ENCODE measurements at places on chromosomes 16 and 17.

- no peak for DNase-seq
These were observed 344.9 kb downstream of the CPPED1 start for GRCh38 chr16:12458591-12459358.

DNA sequence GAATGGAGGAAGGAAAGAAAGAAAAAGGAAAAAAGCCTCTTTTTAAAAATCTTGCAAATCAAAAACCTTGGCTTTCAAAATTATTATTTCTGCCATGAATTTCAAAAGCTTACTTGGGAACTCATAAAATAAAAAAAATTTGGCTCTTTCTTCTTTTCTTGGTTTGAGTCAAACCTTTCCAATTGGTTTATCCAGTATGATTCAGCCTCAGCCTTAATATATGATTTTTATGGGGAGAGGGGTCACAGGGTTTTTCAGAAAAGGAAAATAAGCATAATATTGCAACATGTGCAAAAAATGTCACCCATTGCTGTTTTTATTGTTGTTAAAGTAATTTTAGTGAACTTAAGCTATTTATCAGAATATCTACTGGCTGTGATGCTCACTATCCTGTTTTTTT is 31.2 kb upstream of the HAPSTR1 start:
- no peak for DNase-seq

GRCh38 chr17:77402159-77402731 is 261.5 kb downstream of the SEC14L1 start:
- DNase-seq = no peak

DNA sequence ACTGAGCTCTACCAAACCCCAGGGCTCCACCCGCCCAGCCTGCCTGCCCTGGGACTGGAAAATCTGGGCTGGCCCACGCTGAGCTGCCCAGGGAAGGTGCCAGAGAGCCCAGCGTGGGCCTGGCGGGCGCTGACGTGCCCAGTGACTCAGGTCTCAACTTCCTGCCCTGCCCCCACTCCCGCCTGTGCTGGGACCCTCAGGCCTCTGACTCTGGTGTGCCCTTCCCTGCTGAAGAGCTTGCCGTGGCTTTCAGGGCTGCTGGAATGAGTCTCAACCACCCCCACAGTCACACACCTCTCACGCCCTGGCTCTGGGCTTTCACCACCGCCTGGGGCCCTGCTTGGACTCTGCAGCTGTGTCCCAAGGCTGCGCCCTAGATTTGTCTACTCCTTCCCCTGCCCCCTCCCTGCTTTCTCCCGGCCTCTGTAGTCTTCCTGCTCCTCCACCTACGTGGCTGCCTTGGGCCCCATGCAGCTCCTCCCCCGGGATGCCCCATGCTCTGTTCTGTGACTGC is 10.4 kb downstream of the LLGL1 start:
- no peak for DNase-seq

GRCh38 chr17:70238228-70238627 is 68.9 kb downstream of the KCNJ2 start:
- DNase-seq = no peak

DNA sequence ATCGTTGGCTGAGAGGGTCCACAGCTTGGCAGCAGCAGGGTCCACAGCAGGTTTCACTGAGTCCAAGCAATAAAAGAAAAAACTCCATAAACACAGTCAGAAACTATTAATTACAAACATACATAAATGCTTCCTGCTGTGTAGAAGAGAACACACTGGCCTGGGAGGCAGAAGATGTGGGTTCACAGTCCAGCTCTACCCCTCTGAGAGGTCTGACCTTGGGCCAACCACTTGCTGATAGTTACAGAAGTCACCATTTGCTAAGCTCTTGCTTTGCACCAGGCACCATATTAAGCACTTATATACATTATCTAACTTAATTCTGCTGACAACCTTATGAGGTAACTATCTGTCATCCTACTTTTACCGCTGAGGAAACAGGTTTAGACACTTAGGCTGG is 14.7 kb downstream of the CIAPIN1 start:
- DNase-seq = no peak

- peak; percentile 69 for DNase-seq
These were observed 31.9 kb downstream of the BAIAP2 start for GRCh38 chr17:81066771-81067315.

GRCh38 chr17:4354862-4355514 is 11.5 kb downstream of the UBE2G1 start:
- DNase-seq = no peak

GRCh38 chr16:15482068-15482747 is 47.8 kb downstream of the BMERB1 start:
- peak; percentile 36 for DNase-seq

DNA sequence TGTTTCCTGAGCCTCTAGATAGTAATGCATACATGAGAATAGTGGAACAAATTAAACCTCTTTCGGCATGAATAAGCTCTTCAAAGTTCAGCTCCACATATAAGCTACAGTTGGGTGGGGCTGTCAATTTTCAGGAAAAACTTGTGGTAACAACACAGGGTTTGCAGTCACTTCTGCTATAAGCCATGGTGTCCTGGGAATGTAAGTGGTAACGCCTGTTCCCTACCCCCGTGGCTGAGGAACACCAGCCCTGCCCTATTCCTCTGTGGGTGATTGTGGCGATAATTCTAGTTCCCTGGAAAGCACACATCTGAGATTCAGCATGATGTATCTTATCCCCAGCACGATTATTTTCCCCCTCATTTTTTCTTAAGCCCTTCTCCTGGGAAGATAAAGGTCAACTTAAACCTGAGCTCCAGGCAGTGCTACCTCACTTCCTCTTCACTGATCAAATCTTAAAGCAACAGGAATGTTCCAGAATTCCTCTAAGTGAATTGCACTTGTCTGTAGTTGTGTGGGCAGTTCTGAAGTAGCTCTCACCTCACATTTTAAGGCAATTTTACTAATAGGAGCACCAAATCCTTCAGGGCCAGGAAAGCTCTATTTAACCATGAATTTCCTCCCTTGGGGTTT is 500.7 kb upstream of the HSBP1 start:
- DNase-seq = no peak

DNA sequence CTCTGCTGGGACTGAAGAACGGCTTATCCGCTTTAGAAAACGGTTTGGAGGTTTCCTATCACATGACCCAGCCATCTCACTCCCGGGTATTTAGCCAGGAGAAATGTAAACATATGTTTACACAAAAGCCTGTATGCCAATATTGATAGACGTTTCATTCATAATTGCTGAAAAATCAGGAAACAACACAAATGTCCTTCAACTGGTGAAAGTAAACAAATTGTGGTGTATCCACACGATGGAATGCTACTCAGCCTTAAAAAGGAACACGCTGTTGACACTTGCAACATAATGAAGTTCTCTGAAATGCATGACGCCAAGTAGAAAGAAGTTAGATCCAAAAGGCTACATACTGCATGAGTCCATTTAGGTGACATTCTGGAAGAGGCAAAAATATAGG is 157.6 kb downstream of the SLC39A11 start:
- no peak for DNase-seq

DNA sequence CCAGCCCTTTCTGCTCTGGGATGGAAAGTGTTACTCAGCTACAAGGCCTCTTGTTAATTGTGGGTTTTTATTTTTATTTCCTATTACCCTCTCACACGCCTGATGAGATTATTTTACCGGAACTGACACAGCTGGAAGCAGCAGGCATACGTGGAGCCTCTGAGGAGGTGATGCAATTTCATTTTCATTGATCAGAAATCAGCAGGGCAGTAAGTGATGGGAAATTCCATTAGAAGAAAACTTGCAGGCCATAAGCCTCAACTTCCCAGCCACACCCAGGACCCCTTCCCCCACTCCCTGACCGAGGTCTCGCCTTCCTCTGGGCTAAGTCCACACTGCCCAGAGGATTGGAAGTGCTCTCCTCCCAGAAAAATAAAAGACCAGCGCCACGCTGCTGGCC is 69.7 kb downstream of the ZFHX3 start:
- DNase-seq = no peak

GRCh38 chr17:74417178-74418045 is 14.5 kb upstream of the GPRC5C start:
- no peak for DNase-seq

GRCh38 chr17:40850293-40850972 is 16.6 kb downstream of the KRT12 start:
- DNase-seq = no peak

DNA sequence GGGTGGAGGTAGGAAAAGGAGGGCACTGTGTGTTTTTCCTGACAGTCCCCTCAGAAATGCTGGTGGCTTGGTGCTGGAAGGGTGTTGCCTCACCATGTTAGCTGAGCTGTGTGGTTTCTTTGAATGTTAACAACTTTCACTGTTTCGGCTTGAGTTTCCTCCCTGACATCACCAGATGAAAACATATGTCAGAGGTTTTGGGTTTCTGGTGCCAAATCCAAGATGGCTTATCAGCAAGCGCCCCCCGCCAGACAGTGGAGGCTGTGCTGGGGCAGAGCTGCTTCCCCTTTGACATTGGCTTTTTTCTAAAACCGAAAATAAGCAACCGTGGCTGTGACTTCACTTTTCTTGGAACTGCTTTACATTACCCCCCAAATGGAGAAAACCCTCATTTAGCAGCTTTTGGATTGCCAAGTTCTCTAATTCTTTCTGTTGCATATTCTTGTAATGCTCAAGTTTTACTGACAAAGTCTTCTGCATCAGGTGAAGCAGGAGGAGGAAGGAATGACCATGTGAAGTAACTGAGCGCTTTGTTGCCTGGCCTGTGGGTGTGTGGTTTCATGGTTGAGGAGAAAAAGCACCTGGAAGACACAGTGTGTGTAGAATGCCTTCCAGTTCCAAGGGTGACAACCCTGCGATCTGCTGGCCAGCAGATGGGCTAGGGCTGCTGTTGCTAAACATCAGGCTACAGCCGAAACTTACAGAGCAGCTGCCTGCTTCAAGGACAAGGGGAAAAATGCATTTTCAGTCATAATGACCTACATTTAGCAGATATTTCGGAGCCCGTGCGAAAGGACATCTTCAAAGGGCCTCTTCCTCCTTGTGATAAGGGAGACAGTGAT is 9.7 kb downstream of the RMI2 start:
- DNase-seq = no peak

GRCh38 chr16:66920924-66921680 is 2.4 kb upstream of the CDH16 start:
- DNase-seq = no peak

- DNase-seq = no peak
These were observed 79.3 kb downstream of the MRC2 start for GRCh38 chr17:62706598-62707424.

- DNase-seq = no peak
These were observed 25.3 kb downstream of the IGF2BP1 start for GRCh38 chr17:49022391-49022941.

- DNase-seq = no peak
These were observed 30.6 kb upstream of the IRX3 start for GRCh38 chr16:54317101-54317611.

- DNase-seq = no peak
These were observed 251.4 kb downstream of the HS3ST3B1 start for GRCh38 chr17:14552306-14552705.

GRCh38 chr16:20948444-20948843 is 47.9 kb downstream of the LYRM1 start:
- DNase-seq = no peak

- DNase-seq = no peak
These were observed 1.8 kb upstream of the ADAT1 start for GRCh38 chr16:75624921-75625334.

DNA sequence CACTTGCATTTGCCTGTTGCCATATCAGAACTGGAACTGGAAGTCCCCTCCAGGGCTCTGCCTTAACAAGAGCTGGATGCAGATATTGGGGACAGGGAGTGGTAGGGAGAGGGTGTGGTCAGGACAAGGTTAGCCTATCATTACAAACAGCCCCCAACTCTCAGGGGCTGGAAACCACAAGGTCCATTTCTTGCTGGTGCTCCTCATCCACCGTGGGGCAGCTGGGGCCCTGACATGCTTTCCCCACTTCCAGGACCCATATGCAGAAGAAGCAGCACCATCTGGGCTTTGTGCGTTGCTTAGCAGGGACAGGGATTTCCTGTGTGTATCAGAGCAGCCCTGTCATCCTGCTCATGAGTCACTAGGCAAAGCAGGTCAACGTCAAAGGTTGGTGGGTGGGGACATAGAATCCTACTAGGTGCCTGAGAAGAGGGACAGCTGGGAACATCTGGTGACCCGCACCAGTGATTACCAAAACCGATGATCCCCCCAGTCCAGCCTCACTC is 26.9 kb downstream of the RGS9 start:
- peak; percentile 32 for DNase-seq

DNA sequence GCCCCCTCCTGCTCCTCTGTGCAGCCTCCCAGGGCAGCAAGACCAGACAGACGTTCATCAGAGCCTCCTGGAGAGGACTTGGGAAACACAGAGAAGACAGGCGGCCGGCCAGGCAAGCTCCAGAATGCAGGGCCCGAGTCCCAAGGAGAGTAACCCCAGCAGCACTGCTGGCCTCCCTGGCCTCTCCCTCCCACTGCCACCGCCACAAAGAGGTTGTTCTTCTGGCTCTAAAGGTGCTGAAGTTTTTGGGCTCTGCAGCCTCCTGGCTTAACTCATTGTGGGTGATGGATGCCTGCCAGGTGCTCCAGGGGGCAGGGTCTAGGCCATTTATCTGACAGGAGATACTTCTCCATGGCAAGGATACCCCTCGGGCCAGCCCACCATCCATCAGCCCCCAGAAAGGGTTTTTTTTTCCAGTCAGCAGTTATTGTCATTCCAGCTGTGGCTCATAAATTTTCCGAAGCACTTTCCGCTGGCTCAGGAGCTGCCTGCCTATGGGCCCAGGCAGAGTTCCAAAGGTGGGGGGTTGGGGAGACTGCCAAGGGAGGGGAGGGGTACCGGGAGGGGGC is 32.0 kb upstream of the MRPS23 start:
- no peak for DNase-seq

DNA sequence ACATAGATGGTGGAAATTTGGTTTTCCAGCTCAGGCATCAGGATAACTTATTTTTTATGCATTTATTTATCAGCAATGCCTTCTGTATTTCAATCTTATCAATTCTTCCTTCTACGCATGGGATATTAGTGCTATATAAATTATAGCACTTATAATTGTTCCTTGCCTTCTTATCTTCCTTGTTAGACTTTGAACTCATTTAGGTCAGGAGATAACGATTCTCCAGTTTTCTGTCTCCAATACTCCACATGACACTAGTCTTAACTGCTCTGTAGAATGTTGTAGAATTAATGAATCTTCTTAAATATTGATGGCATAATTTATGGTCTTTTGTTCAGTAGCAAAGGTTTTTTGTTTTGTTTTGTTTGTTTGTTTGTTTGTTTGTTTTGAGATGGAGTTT is 10.7 kb upstream of the BCO1 start:
- DNase-seq = no peak

GRCh38 chr17:80082403-80083135 is 18.8 kb upstream of the GAA start:
- peak; percentile 87 for DNase-seq

DNA sequence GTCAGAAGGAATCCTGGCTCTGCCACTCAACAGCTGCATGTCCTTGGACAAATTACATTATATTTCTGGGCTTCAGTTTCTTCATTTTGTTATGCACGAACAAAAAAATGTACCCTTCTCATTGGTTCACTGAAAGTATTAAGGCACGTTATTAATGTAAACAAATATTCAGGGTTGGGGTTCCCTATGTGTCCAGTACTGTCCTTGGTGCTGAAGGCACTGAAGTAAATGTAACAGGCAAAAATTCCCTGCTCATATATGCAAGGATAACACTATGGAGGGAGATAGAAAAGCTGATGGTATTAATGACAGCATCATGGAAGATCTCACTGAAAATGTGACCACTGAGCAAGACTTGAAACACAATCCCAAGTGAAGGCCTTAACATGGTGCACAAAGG is 386.6 kb downstream of the XYLT1 start:
- no peak for DNase-seq

- DNase-seq = peak; percentile 29
These were observed 98.9 kb downstream of the SDR42E1 start for GRCh38 chr16:81912395-81912794.

- no peak for DNase-seq
These were observed 11.4 kb upstream of the NDRG4 start for GRCh38 chr16:58488531-58488930.
